GM10248 (cell line): ENCODE measurements at places on chromosomes 4 and X.

DNA sequence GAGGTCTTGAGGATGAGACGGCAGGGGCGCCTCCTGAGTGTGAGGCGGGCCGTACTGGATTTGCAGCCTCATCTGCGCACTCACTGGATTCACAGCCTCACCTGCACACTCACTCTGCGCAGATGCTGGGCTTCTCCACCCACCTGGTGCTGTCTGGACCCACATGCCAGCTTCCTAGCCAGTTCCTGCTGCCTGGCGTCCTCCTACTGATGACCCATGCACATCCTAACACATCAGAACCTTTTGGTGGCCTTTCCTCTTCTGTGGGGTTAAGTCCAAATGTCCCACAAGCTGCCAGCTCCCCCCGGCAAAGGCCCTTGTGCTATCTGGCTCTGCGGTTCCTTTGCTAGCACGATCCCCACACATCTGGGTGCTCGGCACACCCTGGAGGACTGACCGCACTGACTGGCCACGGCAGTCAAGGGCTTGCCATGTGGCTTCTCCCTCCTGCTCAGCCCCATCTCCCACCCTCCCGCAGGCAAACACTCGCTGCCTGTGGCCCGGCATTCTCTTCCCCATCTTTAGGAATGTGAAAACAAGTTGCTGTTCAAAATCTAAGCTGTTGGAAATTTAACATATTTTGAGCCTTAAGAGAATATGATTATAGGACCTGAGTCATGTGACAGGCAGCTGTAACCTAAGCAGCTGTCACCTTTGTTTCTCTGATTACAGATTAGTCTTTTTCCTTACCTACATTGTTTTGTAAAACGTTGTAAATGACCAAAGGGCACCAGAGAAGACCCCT is 39.4 kb upstream of the AFAP1 start:
- no peak for DNase-seq

DNA sequence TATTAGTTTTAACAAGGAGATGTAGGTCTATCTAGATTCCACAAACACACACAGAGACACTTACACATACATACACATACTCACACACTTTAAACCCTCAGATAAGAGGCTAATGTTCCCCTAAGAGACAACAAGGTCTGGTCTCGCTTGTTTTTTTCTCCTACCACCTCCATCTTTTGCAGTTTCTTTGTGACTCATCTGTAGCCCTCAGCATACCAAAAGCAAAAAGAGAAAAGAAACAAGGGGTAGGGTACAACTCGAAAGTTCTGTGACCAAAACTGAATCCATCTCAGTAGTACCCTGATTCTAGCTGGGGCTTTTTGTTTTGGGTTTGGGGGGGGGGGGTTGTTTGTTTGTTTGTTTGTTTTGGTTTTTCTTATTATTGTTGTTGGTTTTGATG is 12.2 kb upstream of the EXOSC9 start:
- peak; percentile 43 for DNase-seq

DNA sequence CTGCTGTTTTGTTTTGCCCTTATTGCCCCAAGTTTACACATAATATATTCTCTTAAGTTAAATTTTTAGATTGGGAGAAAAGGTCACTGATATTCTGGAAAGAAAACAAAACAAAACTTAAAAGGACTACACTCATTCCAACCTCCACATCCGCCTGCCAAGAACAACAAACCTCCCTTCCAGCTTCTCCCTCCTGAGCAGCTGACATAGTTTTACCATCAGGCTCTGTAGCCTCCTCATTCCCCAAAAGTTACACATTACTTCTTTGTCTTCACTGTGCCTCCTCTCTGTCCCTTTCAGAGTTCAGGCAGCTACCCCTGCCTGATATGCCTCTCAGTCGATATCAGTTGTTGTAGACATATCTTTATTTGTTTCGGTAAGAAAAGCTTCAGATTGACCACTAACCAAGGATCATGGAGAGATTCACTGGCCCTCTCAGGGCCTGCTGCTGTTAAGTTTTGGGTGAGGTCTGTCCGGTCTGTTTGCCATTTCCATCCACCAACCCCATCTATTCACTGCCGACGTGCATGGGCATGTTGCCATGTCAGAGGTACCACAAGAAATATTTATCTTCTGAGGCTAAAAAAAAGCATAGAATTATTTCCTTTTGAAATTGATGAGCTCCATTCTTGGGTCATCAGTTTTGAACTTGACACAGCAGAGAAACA is 164.1 kb downstream of the GASK1B start:
- DNase-seq: no peak

- no peak for DNase-seq
Observed at GRCh38 chrX:120797188-120797851, 78.3 kb downstream of the CT47B1 start.

GRCh38 chr4:77500801-77501200 is 104.8 kb upstream of the CXCL13 start:
- DNase-seq: no peak

DNA sequence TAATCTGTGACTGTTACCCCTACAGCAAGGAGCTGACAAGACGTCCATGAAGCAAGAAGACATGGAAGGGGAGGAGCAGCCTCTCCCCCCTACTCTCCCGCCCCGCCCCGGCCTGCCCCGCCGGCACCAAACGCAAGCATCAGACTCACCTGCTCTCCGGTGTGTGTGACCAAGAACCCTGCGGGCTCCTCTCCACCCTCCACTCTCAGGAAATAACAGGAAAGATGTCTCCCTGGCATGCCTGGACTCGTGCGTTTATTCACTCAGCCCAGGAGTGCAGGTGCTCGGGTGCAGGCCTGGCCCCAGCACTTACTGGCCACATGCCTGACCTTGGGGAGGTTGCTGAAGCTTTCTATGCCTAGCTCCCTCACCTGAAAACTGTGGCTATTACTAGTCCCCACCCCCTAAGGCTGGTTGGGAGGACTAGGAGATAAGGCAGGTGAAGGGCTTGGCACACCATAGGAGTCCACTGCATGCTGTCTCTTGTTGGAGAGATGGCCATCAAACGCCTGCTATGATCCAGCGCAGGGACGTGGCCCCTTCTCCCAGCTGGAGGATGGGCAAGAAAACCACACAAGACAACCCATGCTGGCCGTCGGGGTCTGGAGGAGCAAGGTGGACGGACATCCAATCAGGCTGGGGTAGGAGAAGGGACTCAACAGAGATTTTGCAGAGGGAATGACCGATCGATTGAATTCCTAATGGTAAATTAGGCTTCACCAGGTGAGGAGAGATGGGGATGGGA is 34.9 kb upstream of the CLDN24 start:
- DNase-seq: no peak

- no peak for DNase-seq
Observed at GRCh38 chrX:96438803-96439202, 245.8 kb upstream of the DIAPH2 start.

DNA sequence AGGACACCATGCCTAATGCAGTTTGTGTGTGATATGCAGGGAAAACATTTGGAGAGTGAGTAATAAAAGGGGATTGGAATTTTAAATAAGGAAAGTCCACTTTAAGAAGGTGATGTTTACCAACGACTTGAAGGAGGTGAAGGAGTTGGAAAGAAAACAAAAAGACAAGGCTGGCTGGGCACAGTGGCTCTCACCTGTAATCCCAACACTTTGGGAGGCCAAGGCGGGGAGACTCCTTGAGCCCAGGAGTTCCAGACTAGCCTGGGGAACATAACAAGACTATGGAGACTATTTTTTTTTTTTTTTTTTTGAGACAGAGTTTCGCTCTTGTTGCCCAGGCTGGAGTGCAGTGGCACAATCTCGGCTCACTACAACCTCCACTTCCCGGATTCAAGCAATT is 11.0 kb downstream of the NDUFB11 start:
- no peak for DNase-seq

DNA sequence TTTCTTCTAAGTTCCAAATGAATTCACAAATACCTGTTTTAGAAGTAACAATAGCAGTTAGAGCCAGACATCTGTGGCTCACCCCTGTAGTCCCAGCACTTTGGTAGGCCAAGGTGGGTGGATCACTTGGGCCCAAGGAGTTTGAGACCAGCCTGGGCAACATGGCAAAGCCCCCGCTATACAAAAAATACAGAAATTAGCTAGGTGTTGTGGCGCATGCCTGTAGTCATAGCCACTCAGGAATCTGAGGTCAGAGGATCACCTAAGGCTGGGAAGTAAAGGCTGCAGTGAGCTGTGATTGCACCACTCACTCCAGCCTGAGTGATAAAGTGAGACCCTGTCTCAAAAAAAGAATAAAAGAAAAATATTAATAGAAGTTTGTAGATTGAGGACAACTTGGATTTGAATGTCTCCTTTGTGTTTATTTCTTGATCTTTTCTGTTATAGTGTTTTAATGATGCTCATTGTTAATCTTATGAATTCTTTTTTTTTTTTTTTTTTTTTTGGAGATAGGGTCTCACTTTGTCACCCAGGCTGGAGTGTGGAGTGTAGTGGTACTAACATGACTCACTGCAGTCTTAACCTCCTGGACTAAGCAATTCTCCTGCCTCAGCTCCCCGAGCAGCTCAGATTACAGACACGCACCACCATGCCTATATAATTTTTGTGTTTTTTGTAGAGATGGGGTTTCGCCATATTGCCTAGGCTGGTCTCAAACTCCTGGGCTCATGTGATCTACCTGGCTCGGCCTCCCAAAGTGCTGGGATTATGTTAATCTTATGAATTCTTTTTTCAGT is 30.7 kb upstream of the RAPGEF2 start:
- DNase-seq: no peak

GRCh38 chr4:166091912-166092510 is 219.0 kb downstream of the TLL1 start:
- peak; percentile 6 for DNase-seq

- DNase-seq: no peak
Observed at GRCh38 chr4:87476934-87477333, 52.2 kb downstream of the SPARCL1 start.

- no peak for DNase-seq
Observed at GRCh38 chrX:50183891-50184290, 16.9 kb downstream of the AKAP4 start.

GRCh38 chr4:15926486-15926885 is 12.1 kb downstream of the FGFBP1 start:
- DNase-seq: no peak

- DNase-seq: no peak
Observed at GRCh38 chrX:19065535-19065934, 56.7 kb downstream of the ADGRG2 start.

GRCh38 chrX:150761176-150761818 is 68.1 kb downstream of the MTMR1 start:
- DNase-seq: no peak

GRCh38 chr4:152949930-152950329 is 13.8 kb downstream of the FHDC1 start:
- DNase-seq: no peak

DNA sequence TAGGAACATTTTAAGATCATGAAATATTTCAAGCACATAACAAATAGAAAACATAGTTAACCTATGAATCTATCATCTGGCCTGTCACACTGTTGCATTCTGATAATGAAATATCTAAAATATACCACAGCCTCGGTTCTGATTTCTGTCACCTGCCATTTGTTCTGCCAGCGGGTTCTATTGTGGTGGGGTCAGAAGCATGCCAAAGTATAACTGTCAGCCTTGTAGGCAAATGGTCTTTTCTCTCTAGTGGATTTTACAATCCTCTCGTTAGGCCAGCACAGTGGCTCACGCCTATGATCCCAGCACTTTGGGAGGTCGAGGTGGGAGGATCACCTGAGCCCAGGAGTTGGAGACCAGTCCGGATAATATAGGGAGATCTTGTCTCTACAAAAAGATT is 47.9 kb downstream of the HTRA3 start:
- no peak for DNase-seq
